ENCODE measurements at places on chromosomes 7 and 10.

DNA sequence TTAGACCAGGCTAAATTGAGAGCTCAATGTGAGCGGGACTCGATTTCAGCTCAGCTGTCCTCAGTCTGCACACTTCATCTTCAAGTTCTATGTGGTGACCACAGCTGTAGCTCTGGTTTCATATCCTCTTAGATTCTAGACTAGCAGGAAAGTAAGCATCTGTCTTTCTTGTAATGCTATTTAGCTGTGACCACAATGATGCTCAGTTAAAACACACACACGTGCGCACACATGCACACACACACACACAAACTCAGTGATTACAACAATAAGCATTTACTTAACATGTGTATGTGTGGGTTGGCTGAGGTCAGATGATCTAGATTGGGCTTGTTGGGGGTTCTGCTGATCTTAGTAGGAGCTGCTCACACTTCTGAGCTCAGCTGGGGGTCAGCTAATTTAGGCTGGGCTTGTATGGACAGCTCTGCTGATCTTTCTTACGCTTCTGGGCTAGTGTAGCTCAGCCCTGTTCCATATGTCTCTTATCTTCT is 82.5 kb downstream of the ZNF365 start:
- DNase-seq = peak; percentile 13

DNA sequence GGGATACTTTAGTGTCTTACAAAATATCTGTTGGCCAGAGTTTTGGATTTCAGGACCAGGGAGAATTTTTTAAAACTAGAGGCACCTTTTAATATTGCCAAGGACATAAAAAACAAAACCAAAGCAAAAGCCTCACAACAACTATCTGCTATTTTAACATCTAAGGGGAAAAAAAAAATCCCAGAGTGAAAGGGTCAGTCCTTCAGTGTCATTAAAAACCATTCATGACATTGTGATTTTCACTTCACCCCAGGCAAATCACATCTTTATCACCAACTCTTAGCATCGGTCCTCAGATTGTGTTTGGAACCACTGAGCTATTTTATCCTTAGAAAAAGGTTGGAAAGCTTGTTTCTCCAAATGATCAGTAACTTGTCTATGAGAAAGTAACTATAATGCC is 10.7 kb downstream of the CEP41 start:
- no peak for DNase-seq

- DNase-seq = no peak
These were observed 61.2 kb upstream of the CAPZA2 start for GRCh38 chr7:116801092-116801710.

GRCh38 chr7:66640802-66641525 is 12.3 kb downstream of the KCTD7 start:
- no peak for DNase-seq

DNA sequence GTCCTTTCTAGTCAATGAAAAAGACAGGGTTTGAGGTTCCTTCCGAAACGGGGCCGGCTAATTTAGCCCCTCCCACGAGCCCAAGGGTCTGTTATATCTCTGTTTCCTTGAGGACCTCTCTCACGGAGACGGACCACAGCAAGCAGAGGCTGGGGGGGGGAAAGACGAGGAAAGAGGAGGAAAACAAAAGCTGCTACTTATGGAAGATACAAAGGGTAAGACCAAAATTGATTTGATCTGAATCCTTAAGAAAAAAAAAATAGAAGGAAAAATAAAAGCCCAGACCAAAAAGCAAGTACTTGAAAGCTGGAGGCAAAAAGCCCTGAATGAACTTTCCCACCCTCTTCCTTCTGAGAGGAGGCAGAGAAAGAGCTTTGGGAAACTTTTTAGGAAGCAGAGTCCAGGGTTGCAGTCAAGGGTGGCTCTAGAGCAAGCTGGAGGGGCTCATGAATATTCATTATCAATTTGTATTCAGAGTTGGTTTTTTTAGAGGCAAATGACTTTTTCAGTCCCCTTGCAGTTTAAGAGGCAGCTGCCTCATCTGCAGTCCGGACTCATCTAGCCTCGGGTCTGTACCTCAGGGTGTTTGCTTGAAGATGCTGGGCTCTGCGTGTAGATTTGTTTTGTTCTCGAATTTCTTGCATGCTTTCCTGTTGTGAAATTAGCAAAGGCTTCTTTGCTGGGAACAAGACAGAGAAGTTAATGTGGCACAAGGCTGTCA is at the start of gene ENTPD1:
Gene ENTPD1 (plus strand): TSS at position 123 of the 721 bp plus-strand sequence. CDS start 77 bp downstream, at position 200.
- DNase-seq = peak; percentile 79

- no peak for DNase-seq
These were observed 354.9 kb upstream of the SEMA3C start for GRCh38 chr7:81273601-81274397.

DNA sequence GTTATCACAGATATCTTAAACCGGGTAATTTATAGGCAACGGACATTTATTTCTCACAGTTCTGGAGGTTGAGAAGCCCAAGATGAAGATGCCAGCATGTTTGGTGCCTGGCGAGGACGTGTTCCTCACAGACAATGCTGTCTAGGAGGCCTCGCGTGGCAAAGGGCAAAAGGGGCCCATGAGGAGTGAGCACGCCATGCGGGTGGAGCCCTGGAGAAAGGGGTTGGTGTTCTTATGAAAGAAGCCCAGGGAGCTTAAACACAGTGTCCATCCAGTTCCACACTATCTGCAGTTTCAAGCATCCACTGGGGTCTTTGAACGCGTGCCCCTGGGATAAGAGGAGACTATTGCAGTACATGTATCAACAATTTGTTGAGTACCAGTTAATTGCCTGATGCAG is 51.4 kb downstream of the CXCL12 start:
- no peak for DNase-seq

GRCh38 chr10:72756674-72757385 is 64.9 kb downstream of the MCU start:
- no peak for DNase-seq

DNA sequence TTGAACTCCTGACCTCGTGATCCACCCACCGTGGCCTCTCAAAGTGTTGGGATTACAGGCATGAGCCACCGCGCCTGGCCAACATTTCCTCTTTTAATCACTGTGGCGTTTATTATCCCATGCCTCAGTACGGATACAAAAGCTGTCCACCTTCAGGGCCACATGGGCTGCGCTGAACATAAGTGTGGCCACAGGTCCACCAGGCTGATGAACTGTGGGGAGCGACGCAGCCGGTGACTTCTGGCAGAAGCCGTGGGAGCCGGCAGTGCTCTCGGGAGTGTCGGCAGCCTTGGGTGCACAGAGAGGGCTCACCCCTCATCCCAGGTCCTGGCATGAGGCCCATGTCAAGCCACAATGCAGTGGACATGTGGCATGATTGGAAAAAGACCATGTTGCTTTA is 223.6 kb downstream of the TNS3 start:
- DNase-seq = no peak

DNA sequence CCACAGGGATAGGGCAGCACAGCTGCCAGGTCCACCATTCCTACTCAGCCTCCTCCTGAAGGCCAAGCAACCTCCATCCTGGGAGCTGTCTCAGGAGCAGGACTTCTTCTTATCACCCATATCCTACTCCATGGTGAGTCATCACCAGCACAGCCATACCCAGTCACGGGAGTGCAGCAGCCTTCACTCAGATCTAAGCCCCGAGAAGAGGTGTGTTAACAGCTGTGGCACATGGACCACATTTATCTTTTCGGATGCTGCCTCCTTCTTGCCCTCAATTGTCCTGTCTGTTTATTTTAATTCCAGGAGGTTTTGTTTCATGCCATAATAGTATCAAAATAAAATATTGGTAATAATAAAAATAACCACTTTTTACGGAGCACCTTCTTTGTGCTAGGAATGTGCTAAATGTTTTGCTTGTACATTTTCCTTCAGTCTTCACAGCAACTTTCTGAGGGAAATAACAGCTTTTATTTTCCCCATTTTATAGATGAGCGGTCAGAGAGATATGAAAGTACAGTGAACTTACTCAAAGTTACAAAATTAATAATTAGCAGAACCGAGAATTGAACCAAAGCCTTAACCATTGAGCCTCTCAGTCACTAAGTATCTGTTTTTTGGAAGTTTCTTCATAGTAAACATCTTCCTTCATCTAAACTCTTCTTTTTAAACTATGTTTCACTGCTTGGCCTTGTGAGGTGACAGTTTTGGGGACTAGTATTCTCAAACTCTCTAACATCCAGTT is 2.5 kb upstream of the KEL start:
- DNase-seq = no peak

DNA sequence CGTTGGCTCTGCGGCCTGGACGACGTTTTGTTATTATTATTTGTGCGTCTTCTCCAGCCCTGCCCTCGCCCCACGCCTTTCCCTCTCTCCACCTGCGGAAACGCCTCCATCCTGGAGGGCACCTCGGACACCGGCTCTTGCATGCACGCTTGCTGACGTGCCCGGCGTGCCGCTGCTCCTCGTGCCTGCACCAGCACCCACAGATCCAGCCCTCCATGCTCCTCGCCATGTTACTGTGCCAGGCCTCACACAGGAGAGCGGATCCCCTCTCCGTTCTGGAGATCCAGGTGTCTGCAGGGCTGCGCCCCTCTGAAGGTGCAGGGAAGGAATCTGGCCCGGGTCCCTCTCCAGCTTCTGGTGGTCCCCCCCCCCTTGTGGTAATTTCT is 373.9 kb upstream of the FOXK1 start:
- no peak for DNase-seq

DNA sequence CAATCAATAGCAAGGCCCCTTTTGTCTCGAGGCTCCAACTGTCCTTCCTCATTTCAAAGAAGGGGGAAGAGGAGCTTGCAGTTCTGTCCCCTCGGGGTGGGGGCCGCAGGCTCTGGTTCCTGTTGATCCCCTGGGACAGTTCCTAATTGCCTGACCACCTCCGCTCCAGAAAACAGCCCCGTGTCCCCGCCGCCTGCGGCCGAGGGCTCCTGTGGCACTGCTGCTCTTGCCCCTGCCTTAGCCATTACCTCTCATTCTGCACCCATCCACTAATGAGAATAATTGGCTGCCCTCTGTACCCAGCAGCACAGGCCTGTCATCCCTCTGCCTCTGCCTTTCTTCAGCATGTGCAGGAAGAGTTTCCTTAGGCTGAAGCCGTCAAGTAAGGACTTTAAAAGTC is 668.3 kb upstream of the FOXK1 start:
- DNase-seq = no peak

- DNase-seq = no peak
These were observed 36.8 kb downstream of the LAMB4 start for GRCh38 chr7:108093341-108093740.

GRCh38 chr7:44633254-44634186 is 27.1 kb downstream of the OGDH start:
- DNase-seq = peak; percentile 70

GRCh38 chr10:3704565-3705325 is 80.3 kb downstream of the KLF6 start:
- peak; percentile 31 for DNase-seq

Data from inflammatory macrophage treated with lipopolysaccharide for 1 hour (primary cell).